ENCODE measurements at places on chromosomes 1 and 21.

GRCh38 chr1:75392278-75392677 lies 218.6 kb downstream of the SLC44A5 start:
- ATAC-seq, result no peak

DNA sequence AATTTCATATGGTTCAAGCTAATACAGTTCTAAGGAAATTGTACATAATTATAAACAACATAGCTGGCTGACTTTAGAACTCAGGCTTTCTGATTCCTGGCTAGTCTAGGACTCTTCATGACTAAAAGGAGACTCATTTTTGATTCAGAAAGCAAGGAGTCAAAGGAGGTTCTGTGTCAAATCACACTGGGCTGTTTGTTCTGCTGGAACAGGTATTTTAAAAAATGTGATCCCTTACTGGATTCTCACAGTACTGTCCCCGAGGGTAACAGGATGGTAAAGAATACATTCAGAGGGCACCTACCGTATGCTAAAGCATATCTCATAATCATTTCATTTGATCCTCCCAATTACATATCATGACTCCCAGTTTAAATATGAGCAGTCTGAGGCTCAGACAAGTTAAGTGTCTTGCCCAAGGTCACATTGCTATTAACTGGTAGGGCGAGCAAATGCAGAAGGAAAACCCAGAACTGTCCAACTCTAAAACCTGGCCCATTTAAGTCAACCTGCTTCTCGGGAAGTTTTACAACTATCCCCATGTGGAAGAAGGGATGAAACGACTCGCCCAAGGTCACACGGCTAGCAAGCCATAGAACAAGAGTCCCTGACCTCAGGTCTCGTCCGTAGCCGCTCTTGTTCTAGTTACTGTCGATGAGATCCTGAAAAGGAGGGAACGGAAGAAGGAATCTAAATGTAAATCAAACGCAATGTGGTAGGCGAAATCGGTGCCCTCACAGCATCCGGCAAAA lies 675 bp downstream of the MYSM1 start:
- ATAC-seq, result peak; percentile 22

DNA sequence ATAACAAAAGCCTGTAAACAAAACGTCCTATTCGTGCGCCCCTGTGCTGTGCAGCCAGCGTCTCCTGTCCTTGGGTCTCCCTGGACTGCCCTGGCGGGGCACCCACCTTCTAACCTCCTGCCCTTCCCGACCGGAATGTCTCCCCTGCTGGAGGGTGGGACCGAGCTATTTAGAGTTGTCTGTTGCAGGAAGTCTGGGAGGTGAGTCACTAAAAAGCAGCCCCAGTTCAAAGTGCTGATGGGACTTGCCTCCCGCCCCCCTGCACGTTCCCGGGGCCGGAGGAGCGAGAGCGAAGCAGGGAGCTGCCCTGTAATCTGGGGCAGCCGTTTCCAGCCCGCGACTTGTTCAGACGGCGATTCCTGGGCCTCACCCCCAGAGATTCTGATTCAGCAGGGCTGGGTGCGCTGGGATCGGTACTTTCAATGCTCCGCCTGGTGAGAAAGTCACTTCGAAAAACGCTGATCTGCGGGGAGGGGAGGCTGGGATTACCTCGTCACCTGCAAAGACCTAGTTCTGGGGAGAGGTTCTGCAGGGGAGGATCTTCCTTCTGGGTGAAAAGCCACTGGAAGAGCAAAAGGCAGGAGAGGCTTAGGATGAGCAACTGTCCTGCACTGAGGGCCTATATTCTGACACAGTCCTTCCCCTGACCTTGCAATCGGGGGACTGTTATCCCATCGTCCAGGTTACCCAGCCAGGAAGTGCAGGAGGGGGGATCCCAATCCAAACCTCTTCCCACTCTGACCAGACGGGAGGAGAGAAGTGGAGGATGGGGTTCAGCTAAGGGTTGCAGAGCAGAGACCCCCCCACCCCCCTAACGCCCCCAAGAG lies 1.2 kb upstream of the DHRS3 start:
- peak; percentile 25 for ATAC-seq

GRCh38 chr1:111486431-111486830 lies 12.6 kb downstream of the C1orf162 start:
- no peak for ATAC-seq

GRCh38 chr1:84797603-84798002 lies 95.4 kb downstream of the LPAR3 start:
- ATAC-seq, result no peak

GRCh38 chr1:197017558-197018146 lies 40.3 kb downstream of the CFHR5 start:
- no peak for ATAC-seq

- ATAC-seq, result no peak
These were observed 14.9 kb upstream of the CD101 start for GRCh38 chr1:116986421-116987255.

GRCh38 chr1:171762143-171762563 lies 19.3 kb upstream of the METTL13 start:
- ATAC-seq, result no peak

GRCh38 chr1:116769561-116769977 lies 15.3 kb downstream of the CD2 start:
- no peak for ATAC-seq

DNA sequence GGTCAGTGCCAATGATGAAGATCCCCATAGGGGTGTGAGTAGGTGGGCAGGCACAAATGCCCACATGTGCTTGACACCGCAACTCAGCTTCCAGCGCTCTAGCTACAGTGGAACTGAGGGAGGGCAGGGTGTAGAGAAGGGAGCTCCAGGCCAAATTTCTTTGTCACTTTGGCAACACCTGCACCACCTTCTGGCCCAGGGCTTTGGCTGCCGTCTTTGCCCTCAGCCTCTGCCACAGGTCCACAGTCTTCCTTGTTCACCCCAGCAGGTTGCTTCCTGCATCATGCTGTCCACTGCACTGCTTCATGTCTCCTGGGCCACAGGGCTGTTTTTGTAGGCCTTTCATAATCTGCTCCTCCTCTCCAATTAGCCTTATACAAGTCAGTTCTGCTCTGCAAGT lies 20.4 kb upstream of the FMOD start:
- no peak for ATAC-seq

DNA sequence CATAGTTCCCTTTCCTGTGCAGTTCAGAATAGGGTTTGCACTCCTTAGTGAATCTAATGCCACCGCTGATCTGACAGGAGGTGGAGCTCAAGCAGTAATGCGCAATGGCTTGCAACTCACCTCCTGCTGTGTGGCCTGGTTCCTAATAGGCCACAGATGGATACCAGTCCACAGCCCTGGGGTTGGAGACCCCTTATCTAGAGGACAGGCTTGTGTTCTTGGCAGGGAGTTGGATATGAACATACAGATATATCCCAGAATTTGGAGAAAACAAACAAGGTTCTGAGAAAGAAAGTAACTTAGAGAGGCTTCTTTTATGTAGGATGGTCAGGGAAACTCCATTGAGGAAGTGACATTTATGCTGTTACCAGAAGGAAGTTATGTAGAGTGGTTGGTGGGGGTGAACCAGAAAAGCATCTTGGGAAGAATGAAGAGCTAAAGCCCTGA lies 5.1 kb upstream of the PTPRC start:
- no peak for ATAC-seq

- ATAC-seq, result no peak
These were observed 9.1 kb downstream of the AMPD2 start for GRCh38 chr1:109628540-109629321.

DNA sequence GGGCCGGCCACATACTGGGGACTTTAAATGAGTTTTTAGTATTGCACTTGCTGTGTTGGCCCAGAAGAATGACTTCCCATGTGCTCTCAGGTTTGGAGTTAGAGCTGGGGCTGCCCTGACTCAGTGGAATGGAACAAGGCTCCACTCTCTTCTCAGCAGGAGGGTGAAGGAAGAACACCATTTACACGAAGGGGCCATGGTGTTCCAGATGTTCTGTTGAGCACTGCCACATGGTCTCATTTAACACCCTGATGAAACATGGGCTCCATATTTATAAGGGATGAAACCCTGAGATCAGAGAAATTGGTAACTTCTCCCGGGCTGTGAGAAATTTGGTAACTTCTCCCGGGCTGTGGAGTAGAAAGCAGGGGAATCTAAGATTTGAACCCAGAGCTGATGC lies 5.8 kb downstream of the PYCR2 start:
- no peak for ATAC-seq

GRCh38 chr1:197394831-197395608 lies 127.0 kb downstream of the CRB1 start:
- ATAC-seq, result no peak

All from motor neuron (in vitro differentiated cells).